IMR-90 (cell line): ENCODE measurements at places on chromosomes 5 and 9.

DNA sequence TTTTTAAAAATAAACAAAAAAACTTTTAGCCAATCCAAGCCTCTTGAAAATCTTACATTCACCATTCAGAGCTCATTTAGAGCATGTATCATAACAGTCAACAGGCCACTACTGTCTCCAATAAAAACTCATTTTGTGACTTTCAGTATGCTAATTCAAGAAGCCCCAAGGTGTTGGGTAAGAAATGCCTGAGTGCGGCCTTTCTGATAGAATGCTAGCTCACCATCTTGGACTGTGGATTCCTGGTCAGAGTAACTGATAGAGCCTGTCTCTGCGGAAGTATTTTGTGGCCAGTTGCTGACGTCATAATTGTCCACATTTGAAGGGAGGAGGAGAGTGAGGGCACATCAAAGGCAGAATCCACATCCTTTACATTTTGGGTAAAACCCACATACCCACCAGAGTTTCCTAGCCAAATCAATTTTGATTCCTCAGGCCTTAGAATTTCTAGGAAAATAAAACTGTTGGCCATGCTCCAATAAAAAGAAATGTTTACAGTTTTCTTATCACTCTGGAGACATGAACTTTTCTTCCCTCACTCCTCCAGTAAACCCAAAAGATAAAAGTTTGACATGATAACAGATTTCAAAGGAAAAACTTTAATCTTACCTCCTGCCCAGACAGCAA, 41.1 kb upstream of the ERCC6L2 start:
- DNase-seq, result peak; percentile 61

DNA sequence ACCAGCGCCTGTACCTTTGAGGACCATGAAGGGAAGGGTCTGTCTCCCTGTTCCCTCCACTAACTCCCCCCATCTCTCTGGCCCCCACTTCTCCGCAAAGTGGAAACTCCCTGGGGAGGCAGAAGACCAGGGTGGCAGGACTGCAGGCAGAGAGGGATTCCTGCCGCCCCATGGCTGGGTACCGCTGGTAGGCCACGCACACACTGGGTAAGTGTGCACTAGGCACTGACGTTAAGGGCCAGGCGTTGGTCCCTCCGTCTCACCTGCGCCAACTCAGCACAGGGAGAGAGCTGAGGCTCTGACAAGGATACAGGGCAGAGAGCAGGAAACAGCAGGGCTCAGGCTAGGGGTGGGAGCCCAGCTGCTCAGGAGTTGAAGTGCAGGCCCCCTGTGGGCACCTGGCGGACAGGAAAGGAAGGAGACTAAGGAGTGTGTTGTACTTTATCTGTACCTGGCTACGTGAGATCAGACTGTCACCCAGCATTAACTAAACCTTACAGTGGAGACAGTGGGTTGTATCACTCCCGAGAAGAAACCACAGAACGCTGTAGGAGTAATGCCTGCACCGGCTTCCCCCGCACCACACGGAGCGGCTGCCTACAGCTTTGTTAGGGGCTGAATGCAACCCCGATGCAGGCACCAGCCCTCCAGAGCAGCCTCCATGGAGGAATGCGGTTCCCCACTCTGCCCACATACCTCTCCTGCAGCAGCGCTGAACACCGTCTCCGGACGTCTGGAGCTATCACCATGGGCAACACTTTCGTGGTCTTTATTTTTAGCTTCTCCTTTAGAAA, 34.2 kb upstream of the CLPTM1L start:
- DNase-seq, result no peak

DNA sequence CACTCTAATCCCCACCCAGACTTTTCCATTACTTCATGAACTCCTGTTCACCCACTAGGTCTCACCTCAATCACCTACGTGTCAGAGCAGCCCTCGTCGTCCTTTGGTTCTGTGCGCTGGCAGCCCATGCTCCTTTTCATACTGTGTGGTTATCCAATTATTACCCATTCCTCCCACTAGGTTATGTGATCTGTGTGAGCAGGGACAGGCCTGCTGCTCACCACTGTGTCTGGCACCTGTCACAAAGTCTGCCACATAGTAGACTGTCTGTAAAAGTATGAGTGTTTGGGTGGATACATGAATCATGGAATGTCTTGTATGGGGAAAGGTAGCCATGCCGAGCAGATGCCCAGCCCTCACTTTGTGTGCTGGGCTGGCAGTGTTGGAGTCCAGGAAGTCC, 12.1 kb upstream of the SMAD5 start:
- DNase-seq, result no peak

DNA sequence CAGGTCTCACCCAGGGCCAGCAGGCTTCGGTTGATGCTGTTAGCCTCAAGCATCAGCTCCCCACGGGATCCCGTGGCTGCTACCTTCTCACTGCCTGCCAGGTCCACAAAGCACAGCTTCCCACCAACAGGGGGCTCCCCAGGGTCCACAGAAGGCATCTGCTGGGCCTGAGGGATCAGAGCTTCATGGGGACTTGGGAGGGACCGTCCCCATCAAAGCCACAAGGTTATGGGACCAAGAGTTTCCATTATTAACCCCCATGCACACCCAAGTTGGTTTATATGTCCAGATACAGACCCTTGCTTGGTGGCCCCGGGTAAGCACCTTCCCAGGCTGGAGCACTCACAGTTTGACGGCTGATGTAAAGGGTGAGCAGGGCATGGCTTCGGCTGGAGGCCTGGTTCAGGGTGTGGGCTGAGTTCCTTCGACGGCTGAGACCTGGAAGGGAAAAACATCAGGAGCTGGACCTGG, 3.0 kb downstream of the KIF12 start:
- DNase-seq, result no peak

DNA sequence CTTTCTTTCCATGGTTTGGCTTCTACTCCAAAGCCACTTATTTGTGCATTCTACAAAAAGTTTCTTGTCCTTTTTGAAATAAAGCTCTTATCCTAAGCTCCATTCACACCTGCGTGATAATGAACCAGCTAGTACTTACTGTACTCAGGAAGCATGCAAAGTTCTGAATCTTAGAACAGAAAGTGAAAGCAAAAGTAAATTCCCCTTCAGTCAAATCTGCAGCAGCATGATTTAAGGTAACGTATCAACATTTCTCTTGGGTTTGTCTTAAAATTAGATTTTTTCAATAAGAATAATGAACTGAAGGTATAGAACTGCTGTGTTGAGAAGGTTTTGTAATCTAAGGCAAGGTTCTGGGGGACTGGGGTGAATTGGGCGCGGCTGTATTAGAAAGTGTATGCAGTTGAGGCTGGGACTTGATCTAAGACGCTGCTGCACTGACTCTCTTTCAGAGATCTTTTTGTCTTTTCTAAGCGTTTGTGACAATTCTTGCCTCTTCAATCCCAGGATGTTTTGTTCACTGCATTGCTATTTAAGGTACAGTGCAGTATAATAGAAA, at the start of gene ERAP2:
ERAP2 (plus strand) TSS at position 209 of the 559 bp plus-strand sequence. CDS start 3,186 bp downstream, outside the sequence.
- peak; percentile 52 for DNase-seq

DNA sequence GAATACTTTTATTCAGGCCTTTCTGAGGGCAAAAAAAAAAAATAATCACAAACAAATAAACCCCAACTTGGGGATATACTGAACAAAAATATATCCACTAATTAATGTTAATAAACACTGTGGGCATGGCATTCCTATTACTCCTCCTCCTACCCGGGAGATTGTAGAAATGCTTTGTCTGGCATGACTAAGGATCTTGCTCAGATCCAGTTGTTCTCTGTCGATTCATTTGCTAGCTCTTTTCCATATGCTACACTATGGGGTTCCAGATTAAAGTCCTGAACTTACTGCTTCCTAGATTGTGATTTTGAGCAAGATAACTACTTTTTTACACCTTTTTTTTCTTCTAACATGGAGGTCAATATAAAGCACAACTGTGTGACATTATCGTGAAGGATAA, 102.2 kb upstream of the PRR16 start:
- DNase-seq, result no peak

- DNase-seq, result peak; percentile 57
Measured at GRCh38 chr9:97307091-97307490, 368 bp upstream of the CCDC180 start.

GRCh38 chr9:113998525-113999255, 79.4 kb downstream of the AMBP start:
- DNase-seq, result peak; percentile 12

DNA sequence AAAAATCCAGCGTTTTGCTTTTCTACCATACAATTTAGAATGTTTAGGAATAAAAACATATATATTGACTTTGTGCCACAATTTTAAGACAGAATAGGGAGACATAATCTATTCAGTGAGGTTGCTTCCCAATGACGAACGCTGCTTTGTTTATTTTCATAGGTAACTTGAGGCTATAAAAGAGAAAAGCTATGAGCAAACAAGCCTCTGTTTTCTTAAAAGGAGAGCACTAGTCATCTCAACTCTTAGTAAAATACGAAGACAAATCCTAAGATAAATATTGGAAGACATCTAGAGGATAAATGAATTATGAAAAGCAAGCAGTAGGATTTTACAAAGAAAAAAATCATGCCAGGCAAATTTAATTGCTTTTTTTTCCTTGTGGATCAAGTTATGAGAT, 363.6 kb downstream of the ANXA1 start:
- no peak for DNase-seq

DNA sequence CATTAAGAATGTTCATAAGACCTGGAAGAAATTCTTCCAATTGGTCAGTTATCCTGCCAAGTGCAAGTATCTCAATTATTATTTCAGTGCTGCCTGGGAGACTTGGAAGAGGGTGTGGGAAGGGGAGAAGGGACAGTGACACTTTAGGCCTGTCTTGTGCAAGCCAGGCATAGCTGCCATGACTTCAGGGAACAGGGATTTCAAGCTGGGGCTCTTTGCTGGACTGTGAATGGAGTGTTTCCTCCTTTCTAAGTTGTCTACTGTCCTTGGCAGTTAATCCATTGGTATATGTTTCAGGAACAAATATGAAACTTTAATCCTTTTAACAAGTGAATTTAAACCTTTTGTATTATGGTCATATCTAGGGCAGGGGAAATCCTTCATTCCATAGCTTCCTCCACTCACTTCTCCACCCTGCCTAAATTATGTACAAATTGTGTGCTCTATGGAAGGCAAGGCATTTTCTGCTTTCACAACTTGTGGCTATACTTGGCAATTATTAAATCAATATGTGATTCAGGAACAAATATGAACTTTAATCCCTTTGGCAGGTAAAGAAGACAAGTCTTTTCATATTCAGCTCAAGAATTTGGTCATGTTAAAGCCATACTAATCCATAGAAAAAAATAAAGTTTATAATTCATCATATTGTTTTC, 72.7 kb upstream of the IL33 start:
- no peak for DNase-seq

- no peak for DNase-seq
Measured at GRCh38 chr9:111040494-111040893, 2.2 kb upstream of the LPAR1 start.

DNA sequence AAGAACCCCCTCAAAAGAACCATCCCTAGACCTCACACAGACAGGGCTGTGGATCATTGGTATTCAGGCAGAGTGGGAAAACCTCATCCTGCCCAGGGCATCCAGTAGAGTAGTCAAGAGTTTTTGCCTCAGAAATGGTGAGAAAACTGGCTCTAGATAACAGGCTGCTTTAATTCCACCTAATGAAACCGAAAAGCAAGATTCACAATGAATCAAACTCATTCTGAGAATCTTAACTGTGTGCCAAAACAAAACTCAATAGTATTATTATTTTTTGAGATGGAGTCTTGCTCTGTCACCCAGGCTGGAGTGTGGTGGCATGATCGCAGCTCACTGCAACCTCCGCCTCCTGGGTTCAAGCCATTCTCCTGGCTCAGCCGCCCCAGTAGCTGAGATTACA, 17.8 kb upstream of the NPM1 start:
- no peak for DNase-seq

- peak; percentile 25 for DNase-seq
Measured at GRCh38 chr9:22446589-22446949, at the start of gene DMRTA1. Gene DMRTA1, plus strand, starts transcription at chr9:22446824. Its CDS starts 242 bp downstream, at chr9:22447066.

DNA sequence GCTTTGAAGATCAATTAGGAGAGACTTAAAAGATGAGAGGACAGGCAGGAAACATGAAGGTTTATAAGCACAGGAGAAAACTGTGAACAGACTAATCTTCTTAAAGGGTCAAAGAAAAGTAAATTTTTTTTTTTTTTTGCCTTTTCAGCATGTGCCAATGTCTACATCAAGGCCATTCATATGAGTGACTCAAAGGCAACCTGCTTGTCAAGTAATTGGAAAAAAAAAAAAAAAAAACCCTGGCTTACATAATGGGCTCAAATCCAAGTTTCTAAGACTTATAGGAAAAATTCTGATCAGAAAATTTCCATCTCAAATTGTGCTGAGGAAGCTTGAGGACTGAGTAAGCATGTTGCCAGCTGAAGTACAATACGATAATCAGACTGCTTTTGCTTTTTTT, 15.9 kb downstream of the PPP2R2B start:
- DNase-seq, result no peak
